ENCODE measurements at places on chromosomes 4 and X.

- no peak for DNase-seq
These were observed 37.5 kb downstream of the HERC3 start for GRCh38 chr4:88629826-88630225.

GRCh38 chr4:47862297-47862696 is 24.4 kb upstream of the CORIN start:
- no peak for DNase-seq

DNA sequence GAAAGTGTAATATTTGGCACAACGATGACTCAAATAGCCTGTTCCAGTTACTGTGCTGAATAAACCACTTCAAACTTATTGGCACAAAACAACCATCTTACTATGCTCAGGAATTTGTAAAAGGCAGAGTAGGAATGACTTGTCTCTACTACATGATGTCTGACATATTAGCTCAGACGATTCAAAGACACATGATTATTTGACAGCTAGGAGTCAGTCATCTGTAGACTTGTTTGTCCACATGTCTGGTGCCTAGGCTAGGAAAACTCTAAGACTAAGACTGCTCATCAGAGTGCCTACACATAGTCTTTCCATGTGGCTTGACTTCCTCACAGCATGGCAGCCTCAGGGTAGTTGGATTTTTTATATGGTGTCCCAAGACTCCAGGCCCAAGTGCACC is 154.5 kb downstream of the FANCB start:
- no peak for DNase-seq

GRCh38 chr4:3293401-3294391 is 875 bp downstream of the RGS12 start:
- DNase-seq, result no peak

- no peak for DNase-seq
These were observed 5.6 kb downstream of the CXCL9 start for GRCh38 chr4:76001700-76002099.

DNA sequence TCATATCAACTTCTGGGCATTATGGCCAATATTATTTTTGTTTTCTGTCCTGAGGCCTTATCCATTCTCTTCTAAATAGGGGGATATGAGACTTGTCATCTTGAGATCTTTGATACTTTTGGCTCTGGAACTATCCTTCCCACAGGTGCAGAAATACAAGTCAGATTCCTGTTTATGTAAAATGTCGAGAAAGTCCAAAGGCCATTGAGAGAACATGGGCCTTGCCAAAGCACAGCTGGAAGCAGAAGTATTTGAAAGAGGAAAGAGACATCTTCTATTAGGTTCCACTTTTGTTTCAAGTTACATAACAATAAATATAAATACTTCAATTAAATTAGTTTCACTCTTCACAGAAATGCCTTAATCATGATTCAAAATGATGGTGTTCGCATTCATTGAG is 20.8 kb upstream of the PRSS48 start:
- DNase-seq, result no peak

- no peak for DNase-seq
These were observed 94.9 kb downstream of the NXF2 start for GRCh38 chrX:102341867-102342266.

- peak; percentile 72 for DNase-seq
These were observed 1.1 kb downstream of the HCFC1 start for GRCh38 chrX:153970357-153971123.

DNA sequence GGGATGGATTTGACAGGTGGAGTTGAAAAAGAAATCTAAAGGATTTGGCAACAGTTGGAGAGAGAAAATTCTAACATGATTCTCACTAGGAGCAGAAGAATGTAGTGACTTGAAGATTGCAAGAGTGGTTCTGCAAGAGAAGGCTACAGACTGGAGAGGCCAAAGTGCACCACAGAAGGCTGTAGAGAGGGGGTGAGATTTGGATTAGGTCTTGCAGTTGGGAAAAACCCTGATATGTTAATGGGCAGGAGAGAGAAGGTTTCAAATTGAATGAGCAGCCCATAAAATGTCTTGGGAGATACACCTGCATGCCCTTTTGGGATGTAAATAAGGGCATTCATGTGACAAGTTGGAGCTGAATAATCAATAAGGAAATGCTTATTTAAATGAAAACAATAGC is 14.7 kb upstream of the VEGFD start:
- DNase-seq, result no peak

- no peak for DNase-seq
These were observed 15.6 kb downstream of the CHRNA9 start for GRCh38 chr4:40350627-40351227.

GRCh38 chr4:101695176-101695575 is 95.4 kb upstream of the BANK1 start:
- DNase-seq, result no peak

DNA sequence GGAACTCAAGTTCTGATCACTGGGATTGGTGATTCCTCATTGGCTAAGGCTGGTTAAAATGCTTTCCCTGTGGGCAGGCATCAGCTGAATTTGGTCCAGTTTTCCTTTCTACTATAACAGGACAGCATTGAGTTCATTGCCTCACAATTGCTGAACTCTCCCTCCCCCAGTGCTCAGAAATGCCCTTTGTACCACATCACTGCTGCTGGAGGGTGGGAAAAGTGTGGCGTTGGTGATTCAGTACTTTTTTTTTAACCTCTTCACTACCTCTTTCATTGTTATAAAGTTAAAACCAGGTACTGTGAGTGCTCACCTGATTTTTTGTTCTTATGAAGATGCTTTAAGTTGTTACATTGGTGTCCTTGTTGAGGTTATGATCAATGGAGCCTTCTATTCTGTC is 69.3 kb upstream of the IL2 start:
- DNase-seq, result no peak

DNA sequence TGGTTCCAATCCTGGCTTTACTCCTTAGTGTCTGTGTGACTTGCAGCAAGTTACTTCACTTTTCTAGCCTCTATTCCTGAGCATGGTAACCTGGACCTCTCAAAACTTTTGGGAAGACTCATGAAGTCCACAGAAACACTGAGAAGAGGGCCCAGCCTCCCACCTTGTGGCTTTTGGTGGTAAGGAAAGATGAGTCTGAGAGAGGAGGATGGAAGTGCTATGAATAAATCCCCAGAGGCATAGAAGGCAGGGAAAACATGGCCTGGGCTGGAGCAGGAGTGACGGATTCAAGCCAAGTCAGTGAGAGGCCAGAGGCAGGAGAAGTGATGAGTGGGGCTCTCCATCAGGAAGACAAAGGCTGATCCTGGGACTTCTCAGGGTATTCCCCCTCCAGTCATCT is 10.9 kb upstream of the MAGEA4 start:
- no peak for DNase-seq

GRCh38 chr4:106762666-106763443 is 273.3 kb downstream of the DKK2 start:
- no peak for DNase-seq

GRCh38 chrX:87727620-87728019 is 210.0 kb downstream of the KLHL4 start:
- DNase-seq, result no peak

- no peak for DNase-seq
These were observed 133.3 kb downstream of the MAML3 start for GRCh38 chr4:140020457-140021361.

DNA sequence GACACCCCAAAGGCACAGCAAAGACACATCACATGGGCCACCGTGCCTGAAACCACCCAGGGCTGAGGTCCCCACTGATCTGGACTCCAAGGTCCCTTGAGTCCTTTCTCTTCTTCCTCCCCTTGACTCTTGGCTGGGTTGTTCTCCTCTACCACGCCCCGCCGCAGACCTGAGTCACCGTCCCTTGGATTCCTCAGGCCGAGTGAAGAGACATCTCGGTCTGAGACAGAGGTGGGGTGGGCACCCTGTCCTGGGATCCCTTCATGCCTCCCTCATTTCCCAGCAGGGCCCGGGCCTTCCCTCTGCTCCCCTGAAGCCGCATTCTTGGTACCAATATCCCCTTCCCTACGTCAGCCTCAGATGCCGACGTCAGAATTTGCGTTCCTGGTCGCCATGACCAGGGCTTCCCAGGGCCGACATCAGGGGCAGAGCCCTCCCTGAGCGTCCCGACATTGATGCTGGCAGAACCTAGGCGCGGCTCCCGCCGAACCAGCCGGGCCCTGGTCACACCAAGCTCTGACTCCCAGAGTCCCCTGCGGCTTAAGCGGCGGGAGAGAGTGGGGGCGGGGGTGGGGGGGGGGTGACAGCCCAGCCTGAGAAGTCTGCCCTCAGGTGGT is 498 bp downstream of the MAGEA10 start:
- no peak for DNase-seq

DNA sequence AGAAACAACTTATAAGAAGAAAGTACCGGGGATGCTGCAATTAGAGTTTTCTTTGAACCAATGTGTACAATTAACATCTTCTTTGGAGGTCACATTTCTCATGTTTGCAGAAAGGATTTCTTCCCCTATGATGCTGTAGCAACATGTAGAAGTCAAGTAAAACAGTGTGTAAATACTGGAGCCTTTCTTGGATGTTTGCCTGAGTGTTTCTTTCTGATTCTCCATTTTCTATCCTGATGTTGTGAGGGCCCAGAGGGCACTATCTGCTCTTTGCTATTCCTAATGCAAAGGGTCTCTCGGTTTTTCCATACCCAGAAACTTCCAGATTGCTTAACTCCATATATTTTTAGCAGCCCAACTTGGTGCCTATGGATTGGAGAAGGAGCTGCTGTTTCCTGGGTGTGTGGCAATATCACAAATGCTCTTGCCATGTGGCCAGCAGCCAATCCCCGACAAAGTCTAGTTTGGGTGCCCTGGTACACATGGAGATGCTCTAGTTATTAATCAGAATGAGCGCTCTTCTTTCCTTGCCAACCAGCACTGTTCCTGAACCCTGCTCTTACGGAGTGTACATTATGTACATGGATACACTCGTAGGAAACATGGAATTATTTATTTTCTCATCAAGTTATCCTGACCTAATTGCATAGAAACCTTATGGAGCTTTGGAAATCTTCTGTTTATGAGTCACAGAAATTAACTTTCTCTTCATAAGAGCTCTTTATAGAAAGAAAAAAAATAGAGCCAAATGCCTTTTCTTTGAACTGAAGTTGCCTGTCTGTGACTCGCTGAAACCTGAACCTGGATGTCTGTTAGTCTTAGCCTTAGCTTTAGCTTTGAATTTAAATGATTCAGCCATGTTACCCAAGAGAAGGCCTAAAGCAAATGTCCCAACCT is 67.0 kb upstream of the GPC4 start:
- no peak for DNase-seq

GRCh38 chrX:126820700-126821420 is 1.3 kb downstream of the PRR32 start:
- DNase-seq, result no peak
